SJSA1 (cell line): ENCODE measurements at places on chromosomes 3 and 15.

DNA sequence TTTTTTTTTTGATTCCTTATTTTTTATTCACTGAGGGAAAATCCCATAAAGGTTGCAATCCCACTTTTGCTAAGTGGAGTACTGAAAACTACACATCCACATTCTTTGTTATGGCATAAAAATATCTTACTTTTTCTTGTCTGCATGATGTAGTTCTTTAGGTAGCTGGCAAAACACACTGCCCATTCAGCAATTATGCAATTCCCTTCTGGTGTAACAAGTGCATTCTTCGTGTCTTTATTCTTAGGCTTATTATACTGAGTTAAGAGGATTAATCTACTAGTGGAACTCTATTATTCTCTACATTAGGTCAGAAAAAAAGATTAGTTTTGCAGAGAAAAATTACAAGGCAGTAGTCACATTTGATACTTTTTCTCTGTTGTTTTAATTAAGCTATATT, 403.8 kb upstream of the GBE1 start:
- no peak for DNase-seq

DNA sequence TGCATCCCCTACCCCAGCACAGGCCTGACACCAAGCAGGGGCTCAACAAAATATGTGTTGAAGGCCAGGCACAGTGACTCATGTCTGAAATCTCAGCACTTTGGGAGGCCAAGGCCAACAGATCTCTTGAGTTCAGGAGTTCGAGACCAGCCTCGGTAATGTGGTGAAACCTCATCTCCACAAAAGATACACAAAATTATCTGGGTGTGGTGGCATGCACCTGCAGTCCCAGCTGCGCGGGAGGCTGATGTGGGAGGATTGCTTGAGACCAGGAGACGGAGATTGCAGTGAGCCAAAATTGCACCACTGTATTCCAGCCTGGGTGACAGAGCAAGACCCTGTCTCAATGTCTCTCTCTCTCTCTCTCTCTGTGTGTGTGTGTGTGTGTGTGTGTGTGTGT, 30.7 kb upstream of the CYP11A1 start:
- DNase-seq: no peak

DNA sequence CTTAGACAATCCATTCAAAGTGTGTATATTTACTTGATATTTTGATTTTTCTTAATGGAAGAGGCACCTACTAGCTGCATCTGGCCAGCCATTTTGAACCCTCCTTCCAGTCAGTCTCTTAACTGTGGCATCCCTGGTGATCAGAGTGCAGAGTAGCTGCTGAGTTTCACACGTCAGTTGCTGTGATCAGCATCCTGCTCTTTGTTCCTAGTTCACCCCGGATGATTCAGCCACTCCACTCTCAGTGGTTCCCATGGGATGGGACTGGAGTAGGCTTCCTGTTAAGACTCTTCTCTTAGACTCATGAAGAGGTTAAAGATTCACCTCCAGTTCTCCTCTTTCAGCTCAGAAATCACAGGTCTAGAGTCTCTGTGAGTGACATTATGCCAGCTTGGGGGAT, 75.8 kb downstream of the STXBP5L start:
- no peak for DNase-seq

- DNase-seq: no peak
Measured at GRCh38 chr3:134699141-134699711, 48.4 kb upstream of the KY start.

GRCh38 chr3:48408823-48409281, 21.0 kb downstream of the PLXNB1 start:
- peak; percentile 32 for DNase-seq
